ENCODE measurements at places on chromosomes 11 and 22. TPM values are rescaled to one million over a fixed set of nuclear protein-coding genes. Genes with fewer than 3 reads are reported as not detected.

The CASP4 gene
- total RNA-seq = 39.9 TPM

The TYR gene
- total RNA-seq = not detected

The E2F8 gene
- total RNA-seq = 0.26 TPM

The SLC3A2 gene
- 108 TPM for total RNA-seq

The DNAJC4 gene
- 56.7 TPM for total RNA-seq

The TRAPPC4 gene
- 39.9 TPM for total RNA-seq

The UBQLN3 gene
- total RNA-seq = 1.3 TPM

The SCN2B gene
- not detected for total RNA-seq

The CELSR1 gene
- 3.6 TPM for total RNA-seq

The KCNJ4 gene
- total RNA-seq = not detected

The FAM111B gene
- total RNA-seq = 0.33 TPM

The KCNJ1 gene
- total RNA-seq = not detected

The KRTAP5-11 gene
- total RNA-seq = not detected

The TNNT3 gene
- total RNA-seq = 1.6 TPM

The FGF19 gene
- not detected for total RNA-seq

GRCh38 chr11:86103808-86104207, 34.9 kb upstream of the PICALM start:
- no peak for DNase-seq
- H3K36me3 ChIP-seq = no peaks in the 10 kb centered on the region
- no peak overlapping the region for H3K4me3 ChIP-seq
- H3K4me1 ChIP-seq = no peaks in the 10 kb centered on the region
- H3K27me3 ChIP-seq = no peaks in the 10 kb centered on the region

GRCh38 chr11:27945348-27945747, 162.6 kb downstream of the KIF18A start:
- H3K36me3 ChIP-seq = no peaks in the 10 kb centered on the region
- H3K4me3 ChIP-seq = no peak overlapping the region
- DNase-seq = no peak
- no peak overlapping the region for H3K27ac ChIP-seq
- H3K4me1 ChIP-seq = no peaks in the 10 kb centered on the region

DNA sequence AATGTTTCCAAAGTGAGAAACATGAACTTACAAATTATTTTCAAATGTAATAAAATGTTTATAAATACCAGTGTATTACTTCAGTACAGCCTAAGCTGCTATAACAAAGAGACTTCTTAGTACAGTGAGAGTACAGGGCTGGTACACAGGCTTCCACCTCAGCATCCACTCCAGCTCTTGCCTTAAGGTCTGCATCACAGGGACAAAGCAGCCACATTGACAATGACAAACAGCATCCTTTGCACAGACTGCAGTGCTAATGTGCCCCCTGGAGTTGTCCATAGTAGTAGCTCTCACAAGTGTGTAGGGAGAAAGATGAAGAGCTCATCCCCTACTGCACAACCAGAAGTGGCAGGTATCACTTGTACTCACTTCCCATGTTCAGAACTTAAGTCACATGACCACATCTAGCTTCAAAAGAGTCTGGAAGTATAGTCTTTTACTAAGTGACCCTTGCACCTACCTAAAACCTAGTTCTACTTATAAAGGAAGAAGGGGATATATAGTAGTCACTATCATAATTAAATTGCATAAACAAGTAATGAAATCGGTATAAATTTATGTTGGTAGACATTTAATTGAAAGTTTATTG, 10.7 kb upstream of the LIPT2 start:
- no peaks in the 10 kb centered on the region for H3K36me3 ChIP-seq
- H3K27me3 ChIP-seq = no peaks in the 10 kb centered on the region
- no peak overlapping the region for H3K4me3 ChIP-seq
- DNase-seq = no peak

GRCh38 chr11:43687120-43687791, 6.7 kb downstream of the HSD17B12 start:
- H3K36me3 ChIP-seq = no peaks in the 10 kb centered on the region
- H3K27me3 ChIP-seq = no peaks in the 10 kb centered on the region
- H3K4me1 ChIP-seq = peaks cover 12% of the 10 kb centered on the region
- H3K27ac ChIP-seq = no peak overlapping the region
- DNase-seq = no peak

- no peaks in the 10 kb centered on the region for H3K36me3 ChIP-seq
- DNase-seq = peak; percentile 45
- H3K4me3 ChIP-seq = no peak overlapping the region
- H3K27ac ChIP-seq = peak overlapping the region; percentile 74
- no peaks in the 10 kb centered on the region for H3K27me3 ChIP-seq
Observed at GRCh38 chr22:45597460-45598192, 74.0 kb upstream of the ATXN10 start.

DNA sequence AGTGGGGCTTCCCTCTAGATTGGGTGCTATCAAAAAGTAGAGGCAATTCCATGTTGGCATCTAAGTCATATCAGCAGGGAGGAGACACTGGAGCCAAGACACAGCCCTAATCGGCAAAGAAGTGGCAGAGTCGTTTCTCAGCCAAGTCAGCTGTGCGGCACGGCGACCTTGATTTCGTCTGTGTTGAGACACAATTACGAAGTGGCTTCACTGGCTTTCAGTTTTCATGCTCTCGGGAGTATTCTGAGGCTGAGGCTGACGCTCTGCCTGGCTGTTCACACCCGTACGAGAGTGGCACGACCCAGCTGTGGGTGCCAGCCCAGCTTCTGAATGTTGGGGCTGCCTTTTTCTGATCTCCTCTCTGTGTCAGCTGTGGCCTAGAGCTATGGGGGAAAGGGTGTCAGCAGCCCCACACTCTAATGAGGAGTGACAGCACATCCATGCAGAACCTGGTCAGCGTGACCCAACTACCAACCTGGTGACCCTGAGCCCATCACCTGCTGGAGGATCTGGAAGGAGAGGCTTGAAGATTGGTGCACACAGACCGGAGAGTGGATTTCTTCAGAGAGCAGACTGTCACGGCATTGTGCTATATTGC, 105.7 kb upstream of the TMEM45B start:
- no peak overlapping the region for H3K27ac ChIP-seq
- H3K27me3 ChIP-seq = no peaks in the 10 kb centered on the region
- DNase-seq = no peak
- no peak overlapping the region for H3K4me3 ChIP-seq
- no peaks in the 10 kb centered on the region for H3K36me3 ChIP-seq

GRCh38 chr22:35008213-35008612, 57.7 kb upstream of the ISX start:
- no peak overlapping the region for H3K4me3 ChIP-seq
- H3K4me1 ChIP-seq = no peaks in the 10 kb centered on the region
- H3K27me3 ChIP-seq = no peaks in the 10 kb centered on the region
- H3K36me3 ChIP-seq = no peaks in the 10 kb centered on the region

GRCh38 chr11:59208956-59209355, 3.8 kb downstream of the MPEG1 start:
- no peak for DNase-seq
- H3K27ac ChIP-seq = no peak overlapping the region
- no peaks in the 10 kb centered on the region for H3K36me3 ChIP-seq
- H3K4me1 ChIP-seq = peaks cover 12% of the 10 kb centered on the region
- no peak overlapping the region for H3K4me3 ChIP-seq
- no peaks in the 10 kb centered on the region for H3K27me3 ChIP-seq

GRCh38 chr11:108751444-108751843, 86.6 kb downstream of the DDX10 start:
- no peak overlapping the region for H3K4me3 ChIP-seq
- no peak for DNase-seq
- H3K27ac ChIP-seq = no peak overlapping the region
- peaks cover 3% of the 10 kb centered on the region for H3K4me1 ChIP-seq

GRCh38 chr11:12529793-12530192, 144.4 kb upstream of the TEAD1 start:
- H3K27me3 ChIP-seq = no peaks in the 10 kb centered on the region
- peaks cover 4% of the 10 kb centered on the region for H3K36me3 ChIP-seq
- no peak overlapping the region for H3K27ac ChIP-seq
- no peak for DNase-seq
- H3K4me3 ChIP-seq = no peak overlapping the region
- no peaks in the 10 kb centered on the region for H3K4me1 ChIP-seq

DNA sequence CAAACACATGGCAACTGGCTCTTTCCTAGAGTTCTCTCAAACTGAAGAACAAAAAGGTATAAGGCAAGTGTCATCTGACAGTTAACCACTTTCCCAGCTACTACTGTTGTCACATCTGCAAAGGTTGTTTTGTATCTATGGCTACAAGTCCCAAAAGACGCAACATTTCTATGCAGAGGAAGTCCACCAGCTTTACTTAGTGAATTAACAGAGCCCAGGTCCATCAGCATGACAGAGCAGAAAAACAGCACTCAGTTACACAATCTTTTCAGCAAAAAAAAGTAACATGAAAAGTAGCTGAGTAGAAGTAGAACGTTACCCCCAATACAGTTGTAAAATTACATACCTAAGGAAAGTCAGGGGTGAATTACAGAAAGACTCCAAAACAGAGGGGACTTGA, 12.1 kb downstream of the CPSF7 start:
- H3K27me3 ChIP-seq = no peaks in the 10 kb centered on the region
- H3K27ac ChIP-seq = no peak overlapping the region
- DNase-seq = no peak
- no peak overlapping the region for H3K4me3 ChIP-seq
- peaks cover 24% of the 10 kb centered on the region for H3K36me3 ChIP-seq

- H3K27me3 ChIP-seq = no peaks in the 10 kb centered on the region
- no peak overlapping the region for H3K27ac ChIP-seq
- no peaks in the 10 kb centered on the region for H3K4me1 ChIP-seq
- H3K4me3 ChIP-seq = no peak overlapping the region
- no peaks in the 10 kb centered on the region for H3K36me3 ChIP-seq
Observed at GRCh38 chr22:44247923-44248892, 64.5 kb downstream of the SHISAL1 start.

DNA sequence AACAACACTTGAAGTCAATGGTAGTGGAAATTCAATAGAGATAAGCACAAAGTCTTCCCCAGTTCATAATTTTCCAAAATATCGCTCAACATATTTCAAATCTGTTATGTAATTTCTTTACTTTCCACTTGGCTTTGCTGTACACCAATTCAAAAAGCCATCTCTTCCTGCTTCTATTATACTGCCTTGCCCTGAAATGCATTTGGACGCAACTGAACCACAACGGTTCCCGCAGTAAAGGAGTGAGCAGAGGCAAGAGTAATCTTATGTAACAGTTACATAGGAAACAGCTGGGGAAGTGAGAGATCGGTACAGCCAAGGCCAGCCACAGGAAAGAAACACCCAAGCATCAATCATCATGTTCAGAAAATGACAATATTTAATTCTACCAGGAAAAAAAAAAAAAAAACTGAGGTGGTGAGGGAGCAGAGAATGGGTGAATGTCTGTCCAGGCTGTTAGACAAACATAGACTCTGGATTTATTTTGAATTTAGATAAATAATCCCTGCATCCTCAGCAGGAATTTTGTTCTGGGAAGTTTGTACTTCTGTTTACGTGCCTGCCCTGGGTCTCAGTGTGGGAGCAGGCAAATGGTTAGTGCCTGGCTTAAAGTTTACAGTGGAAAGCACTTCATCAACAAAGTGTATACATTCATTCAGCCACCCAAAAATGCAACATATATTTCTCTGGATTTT, 392.2 kb downstream of the ETS1 start:
- no peak for DNase-seq
- H3K4me3 ChIP-seq = no peak overlapping the region
- no peaks in the 10 kb centered on the region for H3K4me1 ChIP-seq
- no peak overlapping the region for H3K27ac ChIP-seq

DNA sequence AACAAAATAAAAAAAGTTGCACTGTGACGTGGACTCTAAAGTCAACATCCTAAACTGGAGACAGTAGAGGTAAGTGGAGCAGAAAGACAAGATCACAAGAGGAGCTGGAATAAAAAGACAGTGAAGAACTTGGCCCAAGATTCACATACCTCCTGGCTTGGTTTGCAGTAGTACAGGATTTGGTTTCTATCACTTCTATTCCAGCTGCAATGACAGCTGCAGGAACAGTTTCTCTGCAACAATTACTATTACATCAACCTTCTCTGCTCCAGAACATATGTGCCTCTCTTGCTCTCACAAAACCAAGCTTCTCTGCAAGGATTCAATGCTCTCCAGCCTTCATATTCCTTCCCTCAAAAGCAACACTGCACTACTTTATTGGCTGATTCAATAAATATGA, 7.8 kb upstream of the KDM2A start:
- H3K27me3 ChIP-seq = no peaks in the 10 kb centered on the region
- no peak for DNase-seq
- H3K4me1 ChIP-seq = no peaks in the 10 kb centered on the region
- H3K27ac ChIP-seq = no peak overlapping the region
- H3K4me3 ChIP-seq = no peak overlapping the region

DNA sequence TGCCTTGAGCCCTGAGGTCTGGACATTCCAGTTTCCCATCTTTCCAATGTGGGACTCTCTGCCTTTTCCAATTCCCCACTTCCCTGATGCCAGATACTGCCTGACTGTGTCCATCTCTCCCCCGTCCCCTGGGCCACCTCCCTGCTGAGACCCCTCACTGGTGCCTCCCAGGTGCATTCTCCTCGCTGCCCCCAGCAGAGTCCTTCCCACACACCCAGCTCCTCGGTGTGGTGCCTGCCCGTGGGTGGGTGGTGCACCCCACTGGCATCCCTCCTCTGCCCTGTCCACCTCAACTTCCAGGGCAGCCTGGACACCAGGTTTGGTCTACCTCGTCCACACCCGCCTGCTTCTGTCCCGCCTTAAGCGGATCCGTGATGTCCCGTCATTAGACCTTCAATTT, 4.9 kb upstream of the MRGPRF start:
- peaks cover 6% of the 10 kb centered on the region for H3K4me1 ChIP-seq
- DNase-seq = no peak
- no peaks in the 10 kb centered on the region for H3K36me3 ChIP-seq
- H3K27me3 ChIP-seq = peaks cover 5% of the 10 kb centered on the region

DNA sequence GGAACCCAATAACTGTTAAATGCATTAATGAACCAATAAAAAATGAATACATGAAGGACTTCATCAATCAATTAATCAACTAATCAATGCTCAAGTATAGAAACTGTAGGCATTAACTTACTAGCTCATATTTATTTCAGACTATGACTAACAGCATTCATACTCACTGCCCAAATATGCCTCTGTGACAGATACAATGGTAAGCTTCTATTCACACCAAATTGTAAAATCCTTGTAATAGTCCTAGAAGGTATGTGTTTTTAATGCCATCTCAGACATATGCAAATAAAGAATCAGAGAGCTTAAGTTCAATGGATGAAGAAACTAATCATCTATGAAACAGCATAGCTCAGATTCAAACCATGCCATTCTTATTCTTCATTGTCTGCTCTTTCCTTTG, 1253.6 kb upstream of the TENM4 start:
- no peaks in the 10 kb centered on the region for H3K36me3 ChIP-seq
- no peaks in the 10 kb centered on the region for H3K4me1 ChIP-seq
- H3K27ac ChIP-seq = no peak overlapping the region
- H3K4me3 ChIP-seq = no peak overlapping the region

GRCh38 chr11:64870176-64870892, 8.1 kb downstream of the EHD1 start:
- H3K36me3 ChIP-seq = no peaks in the 10 kb centered on the region
- no peak overlapping the region for H3K4me3 ChIP-seq
- no peak for DNase-seq

GRCh38 chr22:47598864-47599263, 836.4 kb downstream of the TBC1D22A start:
- H3K36me3 ChIP-seq = no peaks in the 10 kb centered on the region
- no peaks in the 10 kb centered on the region for H3K4me1 ChIP-seq
- no peaks in the 10 kb centered on the region for H3K27me3 ChIP-seq
- DNase-seq = no peak
- no peak overlapping the region for H3K27ac ChIP-seq
